Fibroblast of skin of back (primary cell): ENCODE measurements at places on chromosomes 3 and 15.
A peak's percentile ranks its signal among the peaks of the same experiment; 100 is the strongest.

DNA sequence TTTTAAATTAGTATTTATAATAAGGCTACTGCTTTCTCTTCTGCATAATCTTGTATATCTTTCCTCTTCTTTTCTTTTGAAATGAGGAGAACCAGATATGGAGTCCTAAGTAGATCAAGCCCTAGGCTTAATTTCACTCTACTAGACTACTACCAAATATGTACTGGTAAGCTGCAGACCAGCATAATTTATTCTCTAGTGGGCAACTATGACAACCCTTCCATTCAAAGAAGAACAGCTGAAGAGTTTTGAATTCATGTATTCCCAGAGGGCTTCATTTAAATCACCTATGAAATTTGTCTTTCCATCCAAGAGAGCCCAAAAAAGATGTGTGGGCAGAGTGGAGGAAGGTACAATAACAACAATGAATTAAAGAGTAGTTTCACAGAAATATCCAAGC lies 10.0 kb downstream of the RAD18 start:
- no peak for DNase-seq

GRCh38 chr15:90557186-90558084 lies 27.7 kb downstream of the CRTC3 start:
- DNase-seq = peak; percentile 55

- no peak for DNase-seq
Measured at GRCh38 chr15:69748576-69749185, 296.1 kb downstream of the RPLP1 start.

DNA sequence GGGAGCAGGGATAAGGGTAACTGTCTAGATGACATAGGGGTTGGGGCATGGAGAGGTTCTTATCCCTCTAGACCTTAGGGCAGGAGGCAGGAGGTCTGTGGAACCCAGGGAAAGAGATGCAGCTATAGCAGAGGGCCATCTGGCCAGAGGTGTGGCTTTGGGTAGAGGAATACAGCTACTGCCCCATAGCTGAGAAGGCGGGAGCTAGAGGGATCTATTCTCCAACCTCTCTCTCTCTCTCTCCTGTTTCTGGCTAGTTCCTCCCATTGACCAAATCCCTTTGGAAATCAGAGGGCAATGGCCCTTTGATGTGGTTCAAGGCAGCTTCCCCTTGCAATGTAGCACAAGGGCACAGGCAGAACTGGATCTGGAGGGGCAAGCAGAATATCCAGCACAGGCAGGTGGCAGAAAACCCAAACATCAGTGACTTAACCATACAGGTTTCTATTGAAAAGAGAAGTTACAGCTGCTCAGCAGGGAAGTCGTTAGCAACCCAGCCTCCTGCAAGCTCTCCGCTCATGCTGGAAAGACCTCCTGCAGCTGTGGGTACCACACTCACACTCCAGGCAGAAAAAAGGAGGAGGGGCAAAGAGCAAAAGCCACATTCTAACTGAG lies 22.3 kb upstream of the LMOD3 start:
- DNase-seq = no peak

- no peak for DNase-seq
Measured at GRCh38 chr15:99983886-99984286, 250.6 kb upstream of the LYSMD4 start.

GRCh38 chr15:31004220-31004733 lies 12.8 kb upstream of the MTMR10 start:
- DNase-seq = no peak

DNA sequence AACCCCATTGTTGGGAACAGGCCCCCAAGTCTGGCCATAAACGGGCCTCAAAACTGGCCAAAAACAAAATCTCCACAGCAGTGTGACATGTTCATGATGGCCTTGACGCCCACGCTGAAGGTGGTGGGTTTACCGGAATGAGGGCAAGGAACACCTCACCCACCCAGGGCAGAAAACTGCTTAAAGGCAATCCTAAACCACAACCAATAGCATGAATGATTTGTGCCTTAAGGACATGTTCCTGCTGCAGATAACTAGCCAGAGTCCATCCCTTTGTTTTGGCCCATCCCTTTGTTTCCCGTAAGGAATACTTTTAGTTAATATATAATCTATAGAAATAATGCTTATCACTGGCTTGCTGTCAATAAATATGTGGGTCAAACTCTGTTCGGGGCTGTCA lies 47.7 kb downstream of the KLHDC8B start:
- no peak for DNase-seq

GRCh38 chr3:13653631-13654279 lies 104.8 kb downstream of the FBLN2 start:
- DNase-seq = no peak

GRCh38 chr15:54547491-54547890 lies 569.2 kb downstream of the UNC13C start:
- no peak for DNase-seq

- DNase-seq = no peak
Measured at GRCh38 chr3:191170097-191170496, 28.9 kb upstream of the OSTN start.

DNA sequence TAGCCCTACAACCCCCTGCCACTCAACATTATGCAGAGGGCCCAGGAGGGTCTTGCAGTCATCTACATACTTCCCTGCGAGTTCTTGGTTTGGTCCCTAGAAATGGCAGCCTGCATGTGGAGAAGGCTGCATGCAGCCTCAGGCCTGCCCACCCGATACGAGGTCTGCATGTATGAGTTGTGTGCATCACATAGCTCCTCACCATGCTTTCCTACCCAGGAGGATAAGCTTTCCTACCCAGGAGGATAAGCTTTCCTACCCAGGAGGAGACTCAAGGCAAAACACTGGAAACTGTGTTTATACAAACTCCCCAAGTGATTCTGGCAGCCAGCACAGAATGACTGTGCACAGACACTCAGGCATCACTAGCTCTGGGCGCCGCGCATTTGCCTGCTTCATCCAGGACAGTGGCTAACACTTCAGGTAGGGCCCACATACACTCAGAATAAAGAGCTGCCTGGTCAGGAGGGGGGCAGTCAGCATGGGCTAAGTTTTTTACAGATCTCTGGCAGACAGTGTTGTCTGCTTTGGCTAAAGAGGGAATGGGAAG lies 187.7 kb downstream of the THSD4 start:
- DNase-seq = peak; percentile 38

- peak; percentile 13 for DNase-seq
Measured at GRCh38 chr15:99566157-99566897, 543 bp downstream of the MEF2A start.

GRCh38 chr3:188554404-188554803 lies 400.4 kb downstream of the LPP start:
- DNase-seq = peak; percentile 42

DNA sequence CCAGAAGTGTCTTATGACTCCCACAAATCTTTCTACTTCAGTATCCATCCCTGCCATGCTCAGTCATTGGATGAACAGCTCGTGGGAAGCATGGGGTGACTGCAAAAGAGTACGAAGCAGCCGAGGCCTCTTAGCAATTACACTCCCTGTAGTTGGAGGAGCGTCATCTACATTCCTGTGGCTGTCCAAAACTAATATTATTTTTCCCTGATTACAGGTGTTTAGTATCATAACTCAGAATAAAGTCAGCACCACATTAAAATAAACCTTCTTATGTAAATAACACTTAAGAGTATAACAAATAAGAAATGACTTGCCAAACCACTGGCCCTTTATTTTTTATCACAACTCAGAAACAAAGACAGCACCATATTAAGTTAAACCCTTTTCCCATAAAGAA lies 141.5 kb downstream of the PLOD2 start:
- no peak for DNase-seq

GRCh38 chr15:95840004-95840403 lies 490.5 kb upstream of the NR2F2 start:
- peak; percentile 87 for DNase-seq

GRCh38 chr15:45265506-45265905 lies 13.5 kb downstream of the SLC28A2 start:
- no peak for DNase-seq

DNA sequence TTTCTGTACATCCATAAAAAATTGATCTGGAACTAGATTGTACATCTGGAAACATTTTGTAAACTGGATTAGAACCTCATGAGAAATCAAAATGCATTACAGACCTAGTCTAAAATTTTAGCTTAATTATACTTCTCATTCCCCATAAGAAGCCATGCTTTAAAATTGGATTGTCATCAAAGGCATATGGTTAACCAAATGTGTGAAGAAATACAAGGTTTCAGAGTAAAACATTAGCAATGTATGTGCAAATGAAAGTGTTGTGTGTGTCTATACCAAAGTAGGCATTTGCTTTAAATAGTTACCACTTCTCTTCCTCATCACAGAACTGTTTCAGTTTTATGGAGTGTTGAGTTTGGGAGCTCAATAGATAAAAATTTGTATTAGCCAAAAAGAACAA lies 968.7 kb downstream of the EPHA3 start:
- no peak for DNase-seq

GRCh38 chr3:66411961-66412887 lies 88.6 kb downstream of the LRIG1 start:
- DNase-seq = no peak

DNA sequence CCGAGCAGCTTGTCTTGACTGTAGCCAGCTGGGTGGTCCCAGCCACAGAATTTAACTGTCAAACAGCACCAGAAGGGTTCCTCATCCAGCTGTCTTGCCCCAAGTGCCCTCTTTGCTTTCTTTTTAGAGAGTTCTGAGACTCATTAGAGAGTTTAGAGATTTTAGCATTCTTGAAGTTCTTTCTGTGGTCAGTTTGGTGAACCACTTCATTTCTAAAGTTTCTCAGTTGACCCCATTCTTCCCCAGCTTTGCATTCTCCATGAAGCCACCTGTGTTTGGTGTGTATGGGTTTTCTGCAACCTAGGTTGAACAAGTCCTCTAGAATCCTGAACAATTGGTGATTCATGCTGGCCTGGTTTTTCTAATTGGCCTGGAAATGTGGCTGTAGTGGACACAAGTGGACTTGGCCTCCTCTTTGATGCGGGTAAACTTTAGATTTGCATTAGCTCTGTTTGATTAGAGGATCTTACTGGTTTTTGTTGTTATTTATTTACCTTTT lies 33.7 kb downstream of the FLNB start:
- peak; percentile 90 for DNase-seq

- DNase-seq = no peak
Measured at GRCh38 chr15:80350941-80351610, 53.1 kb upstream of the ARNT2 start.

GRCh38 chr15:48532946-48533345 lies 112.6 kb downstream of the FBN1 start:
- DNase-seq = no peak

GRCh38 chr3:129015388-129016105 lies 14.4 kb downstream of the EFCC1 start:
- no peak for DNase-seq

DNA sequence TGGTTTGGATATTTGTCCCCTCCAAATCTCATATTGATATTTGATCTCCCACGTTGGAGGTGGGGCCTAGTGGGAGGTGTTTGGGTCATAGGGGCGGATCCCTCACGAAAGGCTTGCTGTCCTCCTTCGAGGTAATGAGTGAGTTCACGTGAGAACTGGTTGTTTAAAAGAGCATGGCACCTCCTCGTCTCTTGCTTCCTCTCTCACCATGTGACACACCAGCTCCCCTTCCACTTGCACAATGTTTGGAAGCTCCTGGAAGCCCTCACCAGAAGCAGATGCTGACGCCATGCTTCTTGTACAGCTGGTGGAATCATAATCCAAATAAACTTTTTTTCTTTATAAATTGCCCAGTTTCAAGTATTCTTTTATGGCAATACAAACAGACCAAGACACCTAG lies 38.6 kb downstream of the RFTN1 start:
- no peak for DNase-seq

DNA sequence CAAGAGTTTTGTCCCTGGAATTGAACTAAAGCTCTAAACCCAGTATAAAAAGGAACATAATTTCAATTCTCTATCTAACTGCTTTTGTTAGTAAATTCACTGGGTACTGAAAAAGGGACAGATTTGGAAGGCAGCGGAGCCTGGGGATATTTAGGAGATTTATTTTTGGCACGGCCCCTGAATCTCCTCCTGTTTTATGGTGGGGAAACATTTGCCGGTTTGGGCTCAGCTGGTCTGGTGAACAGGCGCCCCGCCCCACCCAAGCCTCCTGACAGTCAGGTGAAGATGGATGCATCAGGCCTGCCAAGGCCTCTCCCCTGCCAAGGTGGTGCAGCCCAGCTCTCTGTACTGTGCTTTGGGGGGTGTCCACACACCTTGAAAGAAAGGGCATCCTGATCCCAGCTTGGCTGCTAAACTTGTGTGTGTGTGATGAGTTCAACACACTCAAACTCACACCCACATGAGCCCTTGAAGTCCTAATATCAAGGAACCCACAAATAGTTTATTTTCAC lies 46.3 kb downstream of the EBLN2 start:
- DNase-seq = no peak

- no peak for DNase-seq
Measured at GRCh38 chr3:39467394-39468107, at the start of gene MOBP. MOBP (plus strand) TSS chr3:39467680; CDS start chr3:39502070, 34,390 bp downstream.

- no peak for DNase-seq
Measured at GRCh38 chr3:84008623-84009022, 950.2 kb upstream of the CADM2 start.

DNA sequence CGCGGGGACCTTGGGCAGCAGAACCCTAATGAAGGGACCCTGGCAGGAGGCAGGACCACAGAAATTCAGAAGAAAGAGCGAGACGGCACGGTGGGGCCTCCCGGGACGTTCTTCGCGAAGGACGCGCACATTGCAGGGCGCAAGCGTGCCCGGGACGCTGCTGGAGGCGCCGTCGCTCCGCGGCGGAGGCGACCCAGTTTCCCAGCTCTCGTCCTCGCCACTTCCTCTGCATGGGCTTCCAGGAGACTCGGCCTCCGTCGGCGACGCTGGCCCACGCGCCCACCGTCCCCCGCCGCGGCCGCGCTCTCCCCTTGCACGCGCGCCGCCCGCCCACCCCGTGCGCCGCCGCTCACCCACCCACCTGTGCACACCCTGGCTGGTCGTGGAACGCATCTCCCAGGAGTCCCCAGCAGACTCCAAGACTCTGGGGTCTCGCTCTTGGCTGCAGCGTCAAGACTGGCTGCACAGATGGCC lies 31.8 kb upstream of the SMAD3 start:
- DNase-seq = no peak

DNA sequence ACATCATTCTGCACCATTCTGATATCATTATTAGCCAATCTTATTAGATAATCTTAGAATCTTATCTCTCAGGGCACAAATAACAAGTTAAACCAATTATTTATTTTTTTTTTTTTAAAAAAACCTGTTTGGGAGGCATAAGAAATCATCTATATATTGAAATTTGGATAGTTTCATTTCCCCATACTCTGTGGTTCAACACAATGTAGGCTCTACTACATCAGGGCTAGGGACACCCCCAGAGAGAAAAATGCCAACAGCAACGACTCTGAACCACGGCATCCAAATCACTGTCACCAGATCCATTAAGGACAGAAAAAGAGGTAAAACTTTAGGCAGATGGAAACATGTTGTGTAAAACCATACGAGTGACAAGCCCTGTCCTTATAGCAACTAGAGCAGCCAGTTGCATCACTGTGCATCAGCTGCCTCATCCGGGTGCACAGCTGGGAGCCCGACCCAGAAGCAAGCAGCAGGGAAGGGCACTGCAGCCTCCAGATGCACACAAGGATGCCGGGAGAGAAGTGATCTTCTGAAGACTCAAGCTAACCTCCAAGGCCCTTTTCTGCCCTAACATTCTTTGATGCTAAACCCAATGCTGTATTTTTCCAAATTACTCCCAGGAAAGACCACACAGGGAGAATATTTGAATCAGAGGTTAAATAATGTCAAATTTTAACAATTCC lies 381.1 kb downstream of the CTNNB1 start:
- peak; percentile 79 for DNase-seq

- no peak for DNase-seq
Measured at GRCh38 chr3:13075318-13075717, 2.1 kb upstream of the IQSEC1 start.
